Stimulated activated CD4-positive, alpha-beta T cell treated with anti-CD3 and anti-CD28 coated beads, Interleukin-1b, Interleukin-23, amount 100 ng/mL, for 24 hours (primary cell): ENCODE measurements at places on chromosomes 5 and 9.

- DNase-seq = no peak
Measured at GRCh38 chr9:130372057-130372456, 72.7 kb upstream of the ASS1 start.

- DNase-seq = no peak
Measured at GRCh38 chr9:80013891-80014290, 442.1 kb downstream of the TLE4 start.

- DNase-seq = no peak
Measured at GRCh38 chr9:134538856-134539566, 102.6 kb upstream of the COL5A1 start.

DNA sequence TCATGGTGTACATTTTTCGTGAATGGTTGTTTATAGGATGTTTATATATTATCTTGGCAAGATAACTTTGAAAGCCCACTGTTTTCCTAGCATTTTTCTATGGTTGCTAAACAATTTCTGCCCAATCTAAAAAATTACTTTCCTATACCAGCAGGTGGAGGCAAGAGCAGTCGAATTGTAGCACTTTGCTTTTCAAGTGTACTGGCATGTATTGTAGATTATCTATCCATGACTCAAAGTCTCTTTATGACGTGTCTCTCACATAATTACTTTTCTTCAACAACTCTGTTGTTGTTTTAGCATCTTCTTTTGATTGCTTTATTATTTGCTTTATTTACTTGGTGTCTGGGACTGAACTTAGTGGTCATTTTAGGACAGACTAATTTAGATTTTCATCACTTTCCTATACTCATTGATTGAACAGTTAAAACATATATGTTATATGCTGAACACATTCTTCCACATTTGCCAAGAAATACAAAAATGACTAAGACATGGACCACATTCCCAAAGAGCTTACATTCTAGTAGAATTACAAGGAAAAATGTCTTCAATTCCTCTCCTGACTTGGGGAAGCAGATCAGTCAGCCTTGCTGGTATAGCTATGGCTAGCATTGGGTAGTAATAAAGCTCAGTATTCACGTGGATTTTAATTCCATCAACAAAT lies 20.7 kb downstream of the NLN start:
- no peak for DNase-seq

DNA sequence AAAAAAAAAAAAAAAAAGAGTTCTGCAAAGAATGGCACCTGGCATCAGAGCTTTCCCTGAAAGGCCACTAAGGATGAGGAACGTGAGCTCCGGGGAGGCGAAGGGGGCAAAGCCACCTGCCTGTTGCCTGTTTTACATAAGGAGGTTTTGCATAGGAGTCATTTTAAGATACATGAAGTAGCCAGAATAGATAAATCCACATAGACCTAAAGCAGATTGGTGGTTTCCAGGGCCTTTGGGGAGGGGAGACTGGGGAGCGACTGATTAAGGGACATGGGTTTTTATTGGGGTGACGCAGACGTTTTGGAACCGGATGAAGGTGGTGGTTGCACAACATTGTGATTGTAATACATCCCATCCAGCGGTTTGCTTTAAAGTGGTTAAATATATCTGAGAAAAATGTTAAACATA lies 7.1 kb downstream of the NEK6 start:
- no peak for DNase-seq

- no peak for DNase-seq
Measured at GRCh38 chr5:124866355-124867136, 120.1 kb upstream of the ZNF608 start.

- no peak for DNase-seq
Measured at GRCh38 chr5:50666261-50667022, at the start of gene PARP8. Gene PARP8 (plus strand): TSS chr5:50666637. CDS start chr5:50667096, 459 bp downstream.

- no peak for DNase-seq
Measured at GRCh38 chr5:179914032-179914755, 6.5 kb upstream of the TBC1D9B start.

DNA sequence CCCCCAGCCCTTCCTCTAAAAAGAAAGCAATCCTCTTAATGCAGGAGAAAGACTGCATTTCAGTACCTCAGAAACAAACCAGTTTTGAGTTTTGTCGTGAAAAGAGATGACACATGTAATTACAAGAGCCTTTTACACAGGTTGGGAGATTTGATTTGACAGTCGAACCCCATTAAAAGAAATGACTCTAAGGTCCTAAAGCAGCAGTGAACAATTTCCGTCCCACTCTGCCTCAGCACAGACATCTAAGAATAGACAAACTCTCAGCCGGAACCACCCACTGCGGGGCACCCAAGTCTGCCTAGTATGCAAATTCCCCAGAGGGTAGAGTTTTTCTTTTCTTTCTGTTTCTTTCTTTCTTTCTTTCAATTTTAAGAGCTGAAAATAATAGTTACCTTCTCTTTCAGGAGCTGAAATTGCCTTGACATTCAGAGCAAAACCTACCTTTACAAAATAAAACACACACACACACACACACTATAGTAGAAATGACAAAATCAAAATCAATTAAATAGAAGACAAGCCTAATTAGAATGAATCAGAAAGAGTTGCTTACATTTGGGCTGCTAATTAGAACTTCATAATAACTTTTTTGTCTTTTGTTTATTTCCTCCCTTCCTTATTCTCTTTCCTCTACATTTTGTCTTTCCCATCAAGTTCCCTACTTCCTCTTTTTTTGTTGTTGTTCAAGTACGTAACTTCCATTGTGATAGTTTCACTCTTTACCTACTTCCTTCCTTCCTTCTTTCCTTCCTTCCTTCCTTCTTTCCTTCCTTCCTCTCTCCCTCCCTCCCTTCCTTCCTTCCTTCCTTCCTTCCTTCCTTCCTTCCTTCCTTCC lies 65.1 kb downstream of the BASP1 start:
- no peak for DNase-seq

GRCh38 chr9:121634329-121635261 lies 16.8 kb upstream of the DAB2IP start:
- DNase-seq = no peak

GRCh38 chr5:52392321-52392720 lies 395.4 kb upstream of the ITGA1 start:
- DNase-seq = no peak

DNA sequence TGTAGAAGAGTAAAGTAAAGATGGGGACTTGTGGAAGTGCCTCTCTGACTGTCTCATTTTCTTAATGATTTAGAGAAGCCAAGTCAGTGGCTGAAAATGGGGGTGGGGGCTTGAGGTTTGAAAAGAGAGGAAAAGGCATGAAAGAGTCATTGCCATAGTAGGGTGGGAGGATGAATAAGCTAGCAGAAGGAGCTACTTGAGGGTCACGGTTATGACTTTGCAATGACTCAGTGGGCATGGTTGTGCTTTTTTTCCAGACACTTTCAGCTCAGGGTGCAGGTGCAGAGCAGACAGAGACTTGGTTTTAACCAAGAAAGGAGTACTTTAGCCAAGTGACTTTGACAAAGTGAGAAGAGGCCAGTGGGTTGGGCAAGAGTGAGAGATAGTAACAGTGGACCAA lies 117.8 kb downstream of the PTTG1 start:
- DNase-seq = peak; percentile 62

DNA sequence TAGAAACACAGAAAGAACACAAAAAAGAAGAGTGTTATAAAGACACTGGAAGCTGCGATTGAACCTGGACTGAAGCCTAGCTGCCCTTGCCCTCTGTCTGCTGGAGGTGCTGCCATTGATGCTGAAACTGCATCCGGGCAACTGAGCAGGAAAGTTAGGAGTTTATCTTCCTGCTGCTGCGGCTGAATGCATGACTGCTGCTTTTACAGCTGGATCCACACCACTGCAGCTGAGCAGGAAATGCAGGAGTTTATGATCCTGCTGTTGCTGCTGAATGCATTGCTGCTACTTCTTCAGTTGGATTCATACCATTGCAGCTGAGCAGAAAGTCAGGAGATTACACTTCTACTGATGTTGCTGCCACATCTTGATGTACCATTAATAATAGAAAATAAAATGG lies 21.8 kb upstream of the JAKMIP2 start:
- DNase-seq = no peak

DNA sequence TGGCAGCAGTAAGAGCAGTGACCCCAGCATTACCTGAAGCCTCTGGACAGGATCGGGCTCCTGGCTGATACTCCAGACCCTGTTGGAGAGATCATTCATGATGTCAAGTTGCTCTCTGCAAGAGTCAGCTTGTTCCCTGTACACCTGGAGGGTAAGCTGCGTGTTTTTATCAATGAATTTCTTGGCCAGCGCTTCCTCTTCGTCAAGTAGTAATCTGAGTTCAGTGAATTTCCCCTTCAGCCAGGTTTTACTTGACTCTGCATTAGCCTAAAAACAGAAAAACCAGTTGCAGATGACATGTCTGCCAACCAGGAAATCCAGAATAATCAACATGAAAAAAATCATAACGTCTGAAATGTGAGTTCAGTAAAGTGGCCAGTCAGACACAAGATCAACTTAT lies 19.1 kb downstream of the TRIM14 start:
- DNase-seq = no peak

GRCh38 chr9:109914280-109915027 lies 134.5 kb downstream of the PALM2AKAP2 start:
- DNase-seq = no peak
